Stimulated activated CD4-positive, alpha-beta T cell treated with anti-CD3 and anti-CD28 coated beads, Interleukin-15, amount 100 ng/mL, for 1 hour (primary cell): ENCODE measurements at places on chromosomes 1 and 21.

DNA sequence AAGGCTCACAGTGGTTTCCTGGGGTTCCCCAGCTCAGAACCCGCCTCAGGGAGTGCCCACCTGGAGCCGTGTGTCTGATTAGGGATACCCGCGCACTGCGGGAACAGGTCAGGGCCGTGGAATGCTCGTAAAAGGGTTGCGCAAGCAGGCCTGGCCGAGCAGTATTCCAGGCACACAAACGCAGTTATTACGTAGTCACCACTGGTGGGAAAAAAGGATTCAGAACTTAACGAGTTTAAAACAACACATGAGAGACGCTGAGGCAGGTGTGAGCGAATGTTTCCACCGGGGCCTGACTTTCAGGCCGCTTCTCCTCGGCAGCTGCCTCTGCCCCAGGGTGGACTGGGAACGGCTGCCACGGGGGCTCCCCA is 18.2 kb downstream of the PLCH2 start:
- no peak for DNase-seq

GRCh38 chr1:247966532-247967204 is 1.6 kb downstream of the OR2AK2 start:
- DNase-seq, result no peak

- DNase-seq, result no peak
Observed at GRCh38 chr1:150164224-150164623, 14.5 kb downstream of the PLEKHO1 start.

DNA sequence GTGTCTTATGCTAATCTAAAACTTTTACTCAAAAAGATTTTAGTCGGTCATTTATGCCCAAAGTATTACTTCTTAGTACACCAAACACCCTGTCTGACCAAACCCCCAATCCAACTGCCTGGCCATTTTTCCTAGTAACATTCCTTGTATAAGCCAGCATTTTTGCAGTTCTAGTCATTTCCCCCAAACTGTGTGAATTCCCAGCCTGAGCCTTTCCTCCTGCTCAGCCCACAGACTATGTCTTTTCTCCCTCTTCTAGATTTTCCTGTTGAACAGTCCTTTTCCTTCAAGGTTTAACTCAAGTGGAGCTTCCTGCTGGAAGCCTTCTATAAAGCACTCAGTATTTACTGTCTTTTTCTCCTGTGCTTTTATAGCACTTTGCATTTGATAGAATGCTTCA is 843.8 kb downstream of the USP25 start:
- no peak for DNase-seq

- DNase-seq, result no peak
Observed at GRCh38 chr1:89407360-89407759, 43.5 kb downstream of the GBP6 start.
